ENCODE measurements at places on chromosomes 2 and 18.
A peak's percentile ranks its signal among the peaks of the same experiment; 100 is the strongest.

DNA sequence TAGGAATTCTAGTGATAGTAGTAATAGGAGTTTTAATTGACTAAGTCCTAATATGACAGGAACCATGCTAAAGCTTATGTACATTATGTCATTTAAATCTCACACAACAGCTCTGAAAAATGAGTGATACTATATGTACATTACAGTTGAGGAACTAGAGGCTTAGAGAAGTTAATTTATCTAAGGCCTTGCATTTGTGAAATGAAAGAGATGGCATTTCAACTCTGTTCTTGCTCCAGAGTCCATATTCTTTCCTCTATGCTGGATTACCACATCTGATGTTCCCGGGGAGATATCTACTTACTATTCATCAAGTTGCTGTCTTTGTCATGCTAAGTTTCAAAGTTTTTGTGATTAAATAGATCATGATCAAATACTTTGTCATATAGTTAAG lies 5.7 kb downstream of the AGPS start:
- no peak for DNase-seq

DNA sequence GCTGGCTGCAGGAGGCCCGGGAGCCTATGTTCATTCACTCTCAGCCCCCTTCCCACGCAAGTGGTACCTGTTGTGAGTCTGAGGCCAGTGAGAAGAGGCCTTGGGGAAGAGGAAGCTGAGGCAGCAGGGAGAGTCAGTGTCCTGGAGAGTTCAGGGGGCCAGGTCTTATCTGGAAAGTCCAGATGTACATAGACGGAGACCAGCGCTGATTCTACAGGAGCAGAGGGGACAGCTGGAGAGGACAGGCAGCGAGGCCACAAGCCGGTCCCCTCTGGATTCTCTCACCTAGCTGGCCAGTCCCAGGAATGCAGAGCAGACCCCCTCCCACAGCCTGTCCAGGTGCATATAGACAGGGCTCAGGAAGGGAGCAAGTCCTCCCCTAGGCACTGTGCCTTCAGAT lies 29.1 kb upstream of the SELENOI start:
- DNase-seq: no peak

GRCh38 chr2:15825276-15825980 lies 114.9 kb upstream of the MYCN start:
- DNase-seq: no peak

- no peak for DNase-seq
Observed at GRCh38 chr2:11379558-11379957, 35.1 kb upstream of the ROCK2 start.

DNA sequence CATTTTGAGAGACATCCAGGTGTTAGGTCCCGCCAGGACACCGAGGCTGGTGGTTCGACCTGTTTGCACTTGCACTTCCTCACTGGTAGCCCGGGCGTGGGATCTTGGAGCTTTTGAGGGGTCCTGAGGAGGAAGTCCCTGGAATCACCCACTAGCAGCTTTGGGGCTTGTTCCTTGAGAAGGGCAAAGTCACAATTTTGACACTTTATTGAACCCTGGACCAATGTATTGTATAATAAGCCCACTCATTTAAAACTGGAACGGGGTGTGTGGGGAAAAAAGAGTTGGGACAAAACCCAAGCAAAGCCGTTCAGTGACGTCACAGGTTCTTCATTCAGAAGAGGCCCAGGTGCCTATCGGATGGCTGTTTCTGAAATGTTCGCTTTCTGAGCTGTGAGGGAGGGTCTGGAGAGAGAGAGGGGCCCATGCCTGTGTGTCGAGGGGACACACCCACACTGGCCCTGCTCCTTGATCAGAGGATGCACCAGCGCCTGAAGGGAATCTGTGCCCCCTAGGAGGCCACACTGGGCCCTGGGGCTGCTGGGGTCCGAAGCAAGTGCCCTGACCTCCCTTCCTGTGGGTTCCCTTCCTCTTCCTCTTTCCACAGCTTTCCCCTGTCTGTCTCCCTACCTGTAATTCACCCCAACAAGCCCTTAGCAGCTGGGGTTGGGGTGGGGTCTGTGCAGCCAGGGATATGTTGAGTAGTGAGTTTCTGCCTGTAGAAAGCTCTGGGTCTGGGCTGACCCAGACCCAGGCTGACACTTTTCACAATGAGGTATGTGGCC lies 2.6 kb downstream of the LPIN1 start:
- no peak for DNase-seq

DNA sequence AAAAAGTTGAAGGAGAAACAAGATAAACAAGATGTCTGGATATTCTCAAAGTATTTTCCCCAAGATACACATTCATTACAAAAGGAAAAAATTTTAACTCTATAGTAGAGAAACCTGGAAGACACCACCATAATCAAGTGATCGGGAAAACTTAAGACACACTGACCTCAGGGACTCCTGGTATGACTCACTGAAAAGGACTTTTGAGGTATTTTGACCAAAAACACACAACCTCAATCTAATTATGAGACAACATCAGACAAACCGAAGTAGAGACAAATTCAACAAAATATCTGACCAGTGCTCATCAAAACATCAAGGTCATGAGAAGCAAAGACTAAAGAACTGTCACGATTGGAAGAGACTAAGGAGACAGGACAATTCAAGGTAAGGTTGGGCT lies 34.7 kb downstream of the LPIN2 start:
- DNase-seq: no peak

DNA sequence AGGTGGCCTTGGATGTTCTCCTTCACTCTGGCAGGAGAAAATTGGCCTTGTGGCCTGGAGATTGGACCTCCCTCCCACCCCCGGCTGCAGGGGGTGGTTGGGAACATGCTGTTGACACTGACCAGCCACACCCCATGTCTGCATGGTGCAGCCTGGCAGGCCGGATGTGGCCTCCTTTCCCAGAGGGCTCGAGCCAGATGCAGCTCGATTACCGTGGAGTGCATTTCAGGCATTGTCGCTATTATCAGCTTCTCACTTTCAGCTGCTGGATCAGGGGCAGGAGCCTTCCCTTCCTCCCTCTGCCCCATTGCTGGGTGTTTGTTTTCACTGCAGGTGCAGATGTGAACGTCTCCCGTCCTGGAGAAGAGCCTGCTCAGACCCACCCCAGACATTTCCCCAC lies 211.0 kb upstream of the SIX2 start:
- no peak for DNase-seq

- DNase-seq: peak; percentile 54
Observed at GRCh38 chr2:181466661-181467576, 9.7 kb downstream of the ITGA4 start.

- DNase-seq: no peak
Observed at GRCh38 chr2:32680942-32681341, 53.1 kb downstream of the TTC27 start.

- no peak for DNase-seq
Observed at GRCh38 chr2:179909845-179910734, 48.7 kb upstream of the ZNF385B start.

DNA sequence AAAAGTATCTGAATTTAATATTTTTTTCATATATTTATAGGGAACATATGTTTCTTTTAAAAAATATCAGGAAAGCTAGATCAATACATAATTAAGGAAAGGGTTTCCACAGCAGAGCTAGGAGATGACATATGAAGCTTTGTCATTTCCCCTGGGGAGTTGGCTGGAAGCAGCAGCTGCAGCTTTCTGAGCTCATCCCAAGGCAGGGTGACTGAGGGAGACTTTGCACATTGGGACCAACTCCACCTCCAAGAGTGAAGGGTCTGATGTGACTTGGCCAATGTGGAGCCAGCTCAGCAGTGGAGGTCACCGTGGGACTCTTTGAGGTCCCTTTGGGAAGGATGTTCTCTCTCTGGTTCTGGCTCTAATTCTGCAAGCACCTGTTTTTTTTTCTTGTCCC lies 315.1 kb downstream of the RDH14 start:
- no peak for DNase-seq

GRCh38 chr2:8544786-8545694 lies 136.8 kb upstream of the ID2 start:
- DNase-seq: peak; percentile 74

- no peak for DNase-seq
Observed at GRCh38 chr18:48817021-48817461, 133.7 kb downstream of the SMAD7 start.

- no peak for DNase-seq
Observed at GRCh38 chr2:116442418-116442817, 1372.1 kb upstream of the DDX18 start.

GRCh38 chr2:181697571-181697970 lies 17.3 kb upstream of the NEUROD1 start:
- DNase-seq: no peak

- no peak for DNase-seq
Observed at GRCh38 chr2:238302087-238302486, 13.7 kb upstream of the PER2 start.

DNA sequence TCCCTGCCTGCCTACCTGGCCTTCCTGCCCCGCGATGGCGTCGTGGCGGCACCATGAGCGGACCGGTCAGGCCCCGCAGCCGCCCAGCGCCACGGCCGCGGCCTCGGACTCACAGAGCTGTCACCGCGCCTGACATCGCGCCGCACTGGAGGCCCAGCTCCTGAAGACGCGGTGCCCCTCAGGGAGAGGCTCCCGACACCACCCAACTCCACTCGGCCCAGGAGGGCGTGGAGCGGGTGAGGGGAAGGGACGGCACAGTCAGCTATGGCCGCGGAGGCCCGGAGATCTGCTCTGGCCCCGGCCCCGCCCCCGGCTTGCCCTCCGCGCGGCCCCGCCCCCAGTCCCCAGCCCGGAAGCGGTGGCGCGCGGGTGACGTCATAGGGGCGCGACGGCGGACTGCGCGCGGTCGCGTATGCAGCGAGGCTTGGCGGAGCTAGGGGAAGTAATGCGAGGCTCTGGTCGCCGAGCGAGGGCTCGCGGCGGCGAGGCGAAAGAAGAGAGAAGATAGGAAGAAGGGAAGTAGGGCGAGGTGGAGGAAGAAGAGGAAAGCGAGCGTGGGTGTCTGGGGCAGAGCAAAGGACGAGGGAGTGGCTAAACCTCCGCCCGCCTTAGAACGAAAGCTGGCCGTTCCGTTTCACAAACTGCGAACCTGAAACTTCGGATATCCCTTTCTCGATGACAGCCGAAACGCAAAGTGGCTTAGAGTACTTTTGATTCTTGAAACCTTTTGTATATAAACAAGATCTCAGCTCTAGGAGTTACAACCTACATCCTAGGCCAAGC lies at the start of gene SLC35F5:
SLC35F5 (minus strand) TSS at position 288 of the 783 bp plus-strand sequence; CDS start at position 55, 233 bp downstream.
- peak; percentile 91 for DNase-seq

GRCh38 chr2:41504532-41504931 lies 543.3 kb upstream of the PKDCC start:
- no peak for DNase-seq

GRCh38 chr2:174551697-174552096 lies 45.9 kb downstream of the WIPF1 start:
- no peak for DNase-seq

- DNase-seq: no peak
Observed at GRCh38 chr2:105609746-105610402, 134.8 kb upstream of the NCK2 start.

DNA sequence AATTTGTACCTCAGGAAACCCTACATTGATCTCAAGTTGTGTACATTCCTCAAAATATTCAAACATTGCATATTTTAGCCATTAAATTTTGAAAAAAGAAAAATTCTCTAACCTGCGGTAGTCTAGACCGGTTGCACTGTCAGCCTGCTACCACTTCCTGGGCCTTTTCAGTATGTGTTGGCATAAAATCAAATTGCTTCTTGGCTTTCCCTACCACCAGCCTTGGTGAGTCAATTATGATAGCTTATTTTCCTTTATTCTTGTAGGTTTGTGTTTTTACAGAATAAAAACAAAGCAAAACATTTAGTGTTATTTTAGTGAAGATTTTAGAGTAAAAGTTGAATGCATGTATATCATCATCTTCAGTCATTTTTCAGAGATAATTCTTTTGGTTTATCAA lies 61.2 kb downstream of the FAM171B start:
- DNase-seq: no peak

GRCh38 chr2:171389325-171389724 lies 44.5 kb downstream of the METTL8 start:
- no peak for DNase-seq
